ENCODE measurements at places on chromosomes 16 and 17.
A peak's percentile ranks its signal among the peaks of the same experiment; 100 is the strongest.

DNA sequence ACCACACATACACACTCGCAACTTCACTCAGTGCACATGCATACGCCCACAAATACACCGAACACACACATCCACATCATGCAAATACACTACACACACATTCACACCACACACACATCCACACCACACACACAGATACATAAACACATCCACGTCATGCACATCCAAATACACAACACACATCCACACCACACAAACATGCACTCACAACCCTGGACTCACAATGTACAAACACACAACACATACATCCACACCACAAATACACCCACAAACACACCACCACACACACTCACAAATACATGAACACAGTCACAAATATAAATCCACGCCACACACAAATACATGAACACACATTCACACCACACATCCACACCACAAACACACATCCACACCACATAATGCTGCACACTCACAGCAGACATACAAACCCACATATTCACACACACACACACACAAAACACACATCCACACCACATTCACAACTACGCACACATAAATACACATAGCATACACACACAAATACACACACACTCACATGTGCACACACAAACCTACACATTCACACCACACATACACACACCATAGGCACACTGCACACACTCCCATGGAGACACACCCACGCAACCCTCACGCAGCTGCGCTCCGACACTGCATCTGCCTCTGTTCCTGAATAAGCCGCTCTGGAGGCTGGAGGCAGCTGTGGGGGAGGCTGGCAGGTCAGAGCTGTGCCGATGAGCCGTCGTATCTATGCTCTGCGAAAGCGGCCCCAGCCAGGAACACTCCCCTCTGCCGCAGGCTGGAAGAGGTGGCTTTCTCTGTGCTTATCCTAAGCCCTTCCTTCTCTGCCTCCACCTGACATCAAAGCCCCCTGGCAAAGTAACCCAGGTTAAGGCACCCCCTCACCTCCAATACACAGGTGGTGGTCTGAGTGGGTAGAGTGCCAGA, 141.8 kb downstream of the GRIN2A start:
- no peak for DNase-seq

DNA sequence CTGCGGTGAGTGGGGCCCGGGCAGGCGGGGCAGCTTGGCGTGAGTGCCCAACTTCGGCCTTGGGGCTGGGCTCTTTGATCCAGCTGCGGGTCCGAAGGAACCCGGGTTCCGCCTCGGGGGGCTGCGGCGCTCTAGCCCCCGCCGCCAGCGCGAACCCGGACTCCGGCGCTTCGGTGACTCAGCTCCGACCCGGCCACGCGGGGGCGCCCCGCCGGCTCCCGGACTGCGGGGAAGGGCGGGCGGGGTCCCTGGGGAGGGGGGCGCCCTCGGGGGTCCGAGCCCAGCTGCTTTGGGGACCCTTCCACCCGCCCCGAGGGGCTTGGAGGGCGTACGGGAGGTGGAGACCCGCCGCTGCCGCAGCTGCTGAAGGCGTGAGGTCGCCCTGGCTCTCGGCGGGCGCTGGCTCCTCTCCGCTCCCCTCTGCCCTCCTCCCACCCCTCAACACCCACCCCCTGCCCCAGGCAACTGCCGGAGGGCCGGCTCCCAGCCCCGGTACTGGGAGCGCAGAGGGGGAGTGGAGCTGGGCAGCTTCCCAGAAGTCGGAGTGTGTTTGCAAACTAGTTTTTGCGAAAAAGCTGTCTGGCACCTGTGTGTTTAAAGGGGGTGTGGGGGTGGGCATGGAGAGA, 516 bp downstream of the CPNE2 start:
- DNase-seq, result peak; percentile 22

- no peak for DNase-seq
These were observed 1.3 kb downstream of the ZNF276 start for GRCh38 chr16:89722392-89723278.

DNA sequence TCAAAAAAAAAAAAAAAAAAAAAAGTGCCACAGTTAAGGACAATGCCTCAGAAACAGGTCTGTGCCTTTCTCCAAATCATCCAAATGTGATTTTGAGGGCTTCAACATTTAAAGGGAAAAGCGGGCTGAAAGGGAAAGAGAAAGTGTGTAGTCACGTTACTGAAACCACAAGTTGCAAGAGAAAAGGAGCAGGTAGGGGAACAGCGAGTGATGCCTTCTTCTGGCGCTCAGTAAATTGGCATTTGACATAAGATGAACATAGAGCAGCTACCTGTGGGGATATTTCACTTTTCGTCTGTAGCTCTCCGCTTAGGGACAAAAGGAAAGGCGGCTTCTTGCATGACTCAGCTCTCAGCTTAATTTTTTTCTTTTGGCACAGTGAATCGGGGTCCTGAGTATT, 11.1 kb downstream of the CMTM2 start:
- DNase-seq, result no peak

DNA sequence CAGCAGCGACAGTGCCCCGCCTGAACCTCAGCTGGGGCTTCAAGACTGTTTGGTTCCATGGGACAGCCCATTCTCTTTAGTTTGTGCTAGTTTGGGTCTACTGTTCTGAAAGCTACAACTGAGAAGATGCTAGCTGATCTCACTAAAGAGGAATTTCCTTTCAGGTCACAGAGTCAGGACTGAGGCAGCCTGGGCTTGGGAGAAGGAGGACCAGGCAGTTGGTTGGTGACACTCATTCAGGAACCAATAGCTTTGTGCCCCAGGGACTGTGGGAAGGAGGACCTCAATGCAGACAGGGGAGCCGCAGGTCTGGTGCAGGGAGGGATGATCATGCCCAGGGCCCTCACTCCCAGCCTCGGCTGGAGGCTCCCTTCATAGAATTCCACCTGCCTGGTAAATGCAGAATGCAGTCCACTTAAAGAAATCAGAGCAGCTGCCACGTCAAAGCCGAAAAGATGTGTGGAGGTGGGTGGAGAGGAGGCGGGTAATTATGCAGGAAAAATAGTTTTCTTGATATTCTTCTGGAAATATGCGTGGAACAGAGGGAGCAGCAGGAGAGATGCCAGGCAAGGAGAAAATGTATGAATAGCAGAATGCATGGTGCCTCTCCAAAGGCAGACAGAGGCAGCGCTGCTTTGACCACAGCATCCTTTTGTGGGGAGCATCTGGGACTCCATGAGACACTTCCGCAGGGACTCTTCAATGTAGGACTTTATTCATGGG, 32.6 kb upstream of the ZFP90 start:
- DNase-seq, result no peak

- DNase-seq, result no peak
These were observed 163.8 kb upstream of the CACNG5 start for GRCh38 chr17:66671156-66671555.

- no peak for DNase-seq
These were observed 8.9 kb downstream of the PROCA1 start for GRCh38 chr17:28702752-28703150.

Measured in activated CD4-positive, alpha-beta T cell treated with anti-CD3 and anti-CD28 coated beads for 24 hours (primary cell).